ENCODE measurements at places on chromosomes 11 and 22.

DNA sequence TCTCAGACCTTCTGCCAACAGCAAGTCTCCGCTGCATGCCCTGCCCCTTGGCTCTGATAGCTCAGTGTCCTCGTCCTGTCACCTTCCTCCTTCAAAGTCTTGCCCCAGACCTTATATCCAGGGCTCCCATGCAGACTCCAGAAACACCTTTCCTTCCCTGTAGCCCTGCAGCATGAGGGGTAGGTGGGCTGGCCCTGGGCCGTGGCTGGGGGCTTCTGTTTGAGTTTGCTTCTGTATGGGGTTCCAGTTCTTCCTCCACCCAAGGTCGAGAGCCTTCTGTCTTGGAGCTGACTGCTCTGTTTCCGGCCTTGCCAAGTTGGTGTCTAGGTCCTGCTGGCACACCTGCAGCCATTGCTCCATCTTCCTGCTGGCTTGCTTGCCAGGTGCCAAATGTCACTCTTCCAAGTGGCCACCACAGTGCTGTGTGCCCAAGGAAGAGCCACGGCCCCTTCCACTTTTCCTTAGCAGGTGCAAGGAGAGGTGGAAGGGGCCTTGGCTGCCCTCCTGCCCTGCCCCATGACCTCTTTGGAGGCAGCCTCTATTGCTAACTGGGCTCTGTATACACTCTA, 74.8 kb upstream of the NECTIN1 start:
- no peak for DNase-seq

- DNase-seq = peak; percentile 61
These were observed 40.1 kb downstream of the BID start for GRCh38 chr22:17734187-17734586.

GRCh38 chr22:23524226-23524625, 55.9 kb downstream of the IGLL1 start:
- no peak for DNase-seq

DNA sequence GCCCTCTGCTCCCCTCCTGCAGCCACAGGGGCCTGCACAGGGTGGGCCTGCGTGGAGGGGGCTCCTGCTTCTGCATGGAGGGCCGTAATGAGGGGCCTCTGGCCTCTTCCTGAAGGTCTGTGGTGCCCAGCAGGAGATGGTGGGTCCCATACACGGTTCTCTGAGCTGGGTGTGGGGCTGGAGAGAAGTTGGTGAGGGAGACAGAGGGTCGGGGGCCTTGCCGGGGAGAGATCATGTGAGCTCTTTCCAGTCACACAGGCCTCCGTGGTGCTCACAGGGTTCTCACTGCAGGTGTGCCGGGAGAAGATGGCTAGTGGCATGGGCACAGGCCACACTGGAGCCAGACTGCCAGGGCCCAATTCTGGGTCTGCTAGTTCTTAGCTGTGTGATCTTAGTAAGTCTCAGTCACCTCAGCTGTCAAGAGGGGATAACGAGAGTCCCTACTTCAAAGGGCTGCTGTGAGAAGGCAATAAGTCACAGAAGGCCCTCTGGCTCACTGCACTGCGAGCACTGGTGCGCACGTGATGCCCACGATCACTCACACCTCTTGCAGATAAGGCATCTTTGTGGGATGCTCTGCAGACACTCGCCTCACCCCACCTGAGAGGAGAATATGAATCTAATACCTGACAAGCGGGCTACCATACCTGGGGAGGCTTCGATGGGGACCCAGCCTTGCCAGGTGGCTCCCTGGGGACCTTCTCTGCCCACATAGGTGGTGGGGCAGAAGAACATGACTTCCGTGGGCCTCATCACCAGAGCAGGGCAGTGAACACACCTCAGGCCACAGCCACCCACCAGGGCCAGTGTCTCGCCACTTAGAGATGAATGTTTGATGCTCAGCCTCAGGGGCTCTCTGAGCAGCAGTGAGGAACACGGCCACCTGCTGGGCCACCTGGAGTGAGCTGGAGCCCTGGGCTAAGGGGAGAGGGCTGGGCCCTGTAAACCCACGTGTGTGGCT, 14.5 kb downstream of the KCNC1 start:
- no peak for DNase-seq

- DNase-seq = no peak
These were observed 33.3 kb downstream of the RBFOX2 start for GRCh38 chr22:35995348-35995747.

GRCh38 chr11:944711-945470, 19.2 kb downstream of the AP2A2 start:
- no peak for DNase-seq

GRCh38 chr11:5362017-5362625, 10.8 kb downstream of the OR51B6 start:
- no peak for DNase-seq

DNA sequence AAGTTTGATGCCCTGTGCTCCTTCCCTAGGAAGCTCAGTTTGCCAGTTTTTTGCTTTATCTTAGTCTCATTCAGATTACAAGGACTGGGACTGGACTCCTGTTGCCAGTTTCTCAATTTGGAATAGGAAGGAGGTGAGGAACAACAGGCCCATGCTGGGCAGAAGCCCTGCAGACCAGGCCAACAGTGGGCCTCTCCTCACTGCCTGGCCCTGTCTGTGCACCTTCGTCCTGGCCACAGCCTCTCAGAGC, 23.7 kb downstream of the MED15 start:
- no peak for DNase-seq

- DNase-seq = peak; percentile 65
These were observed 104.3 kb downstream of the RPL27A start for GRCh38 chr11:8786933-8787332.

DNA sequence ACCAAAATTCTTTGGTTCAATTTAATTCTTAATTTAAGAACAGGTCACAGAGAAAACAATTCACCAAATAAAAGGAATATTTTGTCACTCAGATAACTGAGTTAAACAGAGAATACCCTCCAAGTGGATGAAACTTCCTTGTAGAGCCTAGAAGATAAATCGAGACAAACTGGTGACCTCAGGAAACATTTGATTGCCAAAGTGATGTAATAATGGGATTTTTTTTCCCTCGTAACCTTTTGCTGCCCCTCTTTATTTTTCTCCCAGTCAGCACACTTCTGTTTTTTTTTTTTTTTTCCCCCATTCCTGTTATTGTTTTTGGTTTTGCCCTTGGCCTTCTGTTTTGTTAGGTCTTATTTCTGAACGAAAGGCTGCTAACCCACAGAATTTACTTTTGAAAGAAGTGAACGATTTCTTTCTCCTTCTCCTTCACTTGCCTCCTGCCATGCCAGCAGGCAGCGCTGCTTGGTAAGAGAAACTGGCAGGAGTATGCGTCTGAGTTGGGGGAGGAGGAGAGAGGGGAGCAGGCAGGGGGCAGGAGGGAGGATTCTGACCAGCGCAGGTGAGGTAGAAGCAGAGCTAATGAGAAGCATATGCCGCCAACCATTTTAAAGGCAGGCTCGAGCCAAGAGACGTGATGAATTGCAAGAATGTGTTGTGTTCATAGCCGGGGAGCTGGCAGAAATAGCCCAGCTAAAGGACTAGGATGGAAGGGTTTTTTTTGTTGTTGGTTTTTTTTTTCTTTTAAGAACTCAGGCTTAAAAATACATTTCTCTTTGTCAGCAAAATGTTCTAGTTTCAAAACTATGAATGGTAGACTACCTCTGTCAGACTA, 121.9 kb upstream of the MTMR2 start:
- peak; percentile 40 for DNase-seq

GRCh38 chr22:35128637-35129036, 62.7 kb downstream of the ISX start:
- no peak for DNase-seq

- no peak for DNase-seq
These were observed 98.7 kb downstream of the ABTB2 start for GRCh38 chr11:34259087-34259486.

GRCh38 chr11:30730011-30730410, 143.9 kb upstream of the MPPED2 start:
- no peak for DNase-seq

DNA sequence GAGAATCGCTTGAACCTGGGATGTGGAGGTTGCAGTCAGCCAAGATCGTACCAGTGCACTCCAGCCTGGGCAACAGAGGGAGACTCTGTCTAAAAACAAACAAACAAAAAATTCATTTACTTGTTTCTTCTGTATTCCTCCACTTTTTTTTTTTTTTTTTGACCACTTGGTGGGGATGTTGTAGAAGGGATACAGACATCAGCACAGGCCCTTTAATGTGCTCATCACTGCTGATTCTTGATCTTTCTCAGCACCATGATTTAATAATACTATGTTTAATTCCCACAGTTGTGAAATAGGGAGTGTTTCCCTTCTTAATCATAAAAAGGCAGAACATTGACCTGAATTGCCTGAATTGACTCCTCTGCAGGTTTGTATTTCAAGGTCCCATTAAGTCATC, 4.5 kb downstream of the TTC9C start:
- peak; percentile 69 for DNase-seq

DNA sequence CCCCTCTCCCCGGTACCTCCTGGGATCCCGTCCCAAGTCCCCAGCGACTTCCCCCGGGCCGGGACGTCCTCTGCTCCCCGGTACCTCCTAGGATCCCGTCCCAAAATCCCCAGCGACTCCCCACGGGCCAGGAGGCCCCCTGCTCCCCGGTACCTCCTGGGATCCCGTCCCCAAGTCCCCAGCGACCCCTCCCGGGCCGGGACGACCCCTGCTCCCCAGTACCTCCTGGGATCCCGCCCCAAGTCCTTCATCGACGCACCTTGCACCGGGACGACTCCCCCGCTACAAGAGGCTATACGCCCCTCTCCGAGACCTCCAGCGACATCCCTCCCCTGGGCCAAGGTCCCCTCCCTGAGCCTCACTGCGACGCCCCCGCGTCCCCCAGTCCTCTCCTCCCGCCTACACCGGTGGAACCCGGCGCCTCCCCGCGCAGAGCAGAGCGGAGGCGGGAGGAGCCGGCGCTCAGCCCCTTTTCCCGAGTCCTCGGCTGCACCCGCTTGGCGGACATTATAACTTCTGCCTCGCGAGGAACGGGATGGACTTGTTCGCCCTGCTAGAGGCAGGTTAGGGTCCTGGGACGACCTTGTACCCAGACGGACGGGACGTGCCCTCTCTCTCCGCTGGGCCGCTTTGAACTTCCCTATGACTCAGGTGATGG, 912 bp downstream of the KREMEN1 start:
- peak; percentile 50 for DNase-seq

DNA sequence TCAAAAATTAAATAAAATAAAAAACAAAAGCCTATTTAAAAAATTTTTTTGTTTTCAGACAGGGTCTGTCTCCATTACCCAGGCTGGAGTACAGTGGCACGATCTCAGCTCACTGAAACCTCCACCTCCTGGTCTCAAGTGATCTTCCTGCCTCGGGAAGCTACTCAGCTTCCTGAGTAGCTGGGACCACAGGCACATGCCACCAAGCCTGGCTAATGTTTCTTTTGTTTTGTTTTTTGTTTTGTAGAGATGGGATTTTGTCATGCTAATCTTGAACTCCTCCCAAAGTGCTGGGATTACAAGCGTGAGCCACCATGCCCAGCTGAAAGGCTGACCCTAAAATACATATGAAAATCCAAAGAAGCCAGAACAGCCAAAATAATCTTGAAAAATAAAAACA, 20.4 kb upstream of the L3MBTL2 start:
- no peak for DNase-seq

DNA sequence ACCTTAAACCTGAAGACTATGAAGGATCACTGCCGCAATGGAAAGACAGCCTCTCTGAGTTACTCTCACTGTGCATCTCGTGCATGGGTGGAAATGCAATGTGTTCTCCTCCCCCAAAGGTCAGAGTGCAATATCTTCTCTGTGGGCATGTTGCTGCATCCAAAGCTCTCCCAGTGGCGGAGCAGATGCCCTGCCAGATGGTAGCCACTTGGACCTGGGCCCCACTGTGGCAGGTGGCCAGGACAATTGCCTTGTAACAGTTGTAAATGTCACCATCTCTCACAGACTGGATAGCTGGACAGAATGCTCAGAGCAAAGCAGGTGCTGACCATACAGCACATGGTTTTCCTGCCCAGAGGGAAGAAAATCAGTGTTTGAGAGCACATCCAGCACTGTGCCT, 542.0 kb downstream of the FAM181B start:
- no peak for DNase-seq

GRCh38 chr11:117601006-117601708, 195.9 kb downstream of the DSCAML1 start:
- no peak for DNase-seq

DNA sequence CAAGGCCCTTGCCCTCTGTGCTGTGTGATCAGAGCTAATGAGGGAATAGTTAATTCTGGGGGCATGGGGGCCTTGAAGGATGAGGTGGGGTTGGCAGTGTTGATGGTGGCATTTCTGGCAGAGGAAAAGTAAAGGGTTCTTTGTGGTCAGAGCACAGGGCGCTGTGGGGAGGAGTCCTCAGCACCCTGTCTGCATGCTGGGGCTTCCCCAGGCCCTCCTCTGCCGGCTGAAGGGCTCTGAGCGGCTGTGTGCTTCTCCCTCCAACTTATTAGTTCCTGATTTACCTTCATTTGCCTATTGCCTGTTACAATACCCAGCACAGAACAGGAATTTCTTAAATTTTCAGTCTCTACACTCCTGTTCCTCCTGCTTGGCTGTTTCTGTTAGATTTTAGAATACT, 122.8 kb downstream of the HIPK3 start:
- DNase-seq = no peak

DNA sequence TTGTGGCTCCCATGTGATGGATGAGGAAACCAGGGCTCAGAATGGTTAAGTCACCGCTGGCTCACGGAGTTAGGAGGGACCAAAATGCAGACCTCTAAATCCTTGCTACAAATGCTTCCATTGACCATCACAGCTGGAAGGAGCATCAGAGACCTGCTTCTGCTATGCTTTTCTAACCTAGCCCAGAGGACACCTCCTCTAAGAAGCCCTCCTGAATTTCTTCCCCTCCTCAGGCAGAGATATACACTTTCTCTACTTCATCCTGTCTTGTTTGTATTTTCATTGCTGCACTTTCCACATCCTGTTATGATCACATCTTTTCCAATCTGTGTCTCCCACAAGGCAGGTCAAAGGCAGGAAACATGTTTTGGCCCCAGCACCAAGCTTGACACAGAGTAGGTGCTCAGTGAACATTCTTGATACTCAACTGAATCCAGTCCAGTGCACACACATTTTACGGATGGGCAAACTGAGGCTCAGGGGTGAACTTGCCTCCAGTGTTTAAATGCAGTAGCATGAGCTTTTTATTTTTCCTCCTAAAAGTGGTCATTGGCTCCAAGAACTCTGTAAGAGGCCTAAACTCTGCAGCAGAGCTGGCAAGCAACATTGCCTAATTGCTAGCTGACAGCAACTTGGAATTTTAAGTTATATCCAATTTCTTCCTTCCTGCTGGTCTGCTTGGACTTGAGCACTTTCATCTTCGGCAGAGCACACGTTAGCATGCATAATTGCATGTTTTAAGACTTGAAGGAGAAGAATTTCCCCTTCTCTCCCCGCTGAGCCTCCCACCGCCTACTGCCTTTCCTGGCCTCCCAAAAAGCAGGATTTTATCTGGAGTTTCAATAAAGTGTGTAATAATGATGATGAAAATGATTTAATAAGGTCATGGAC, 12.7 kb downstream of the SCUBE1 start:
- DNase-seq = no peak

GRCh38 chr11:58958500-58958899, 19.2 kb downstream of the GLYATL1 start:
- DNase-seq = no peak

GRCh38 chr11:64379160-64379559, 20.2 kb downstream of the RPS6KA4 start:
- no peak for DNase-seq

Measured in mesenchymal stem cell (in vitro differentiated cells and primary cell).